Glomerular endothelial cell (primary cell): ENCODE measurements at places on chromosomes 5 and 9.

- DNase-seq, result no peak
Measured at GRCh38 chr5:100424017-100424416, 111.2 kb upstream of the FAM174A start.

DNA sequence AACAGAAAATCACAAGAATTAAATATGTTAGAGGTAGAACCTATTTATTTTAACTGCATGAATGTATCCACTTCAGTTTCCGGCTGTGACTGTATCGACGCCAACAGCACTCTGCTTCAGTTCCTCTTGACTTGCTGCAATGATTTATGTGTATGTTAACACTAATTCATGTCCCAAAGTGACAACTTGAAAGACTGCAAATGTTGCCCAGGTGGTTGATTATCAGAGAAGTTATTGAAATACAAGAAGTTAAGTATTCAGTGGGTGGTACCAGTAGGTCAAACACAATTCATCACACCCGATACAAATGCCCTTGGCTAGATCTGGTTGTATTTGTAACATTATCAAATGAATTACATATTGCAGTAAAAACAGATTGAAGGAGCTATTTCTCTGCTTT is 622.7 kb upstream of the CDH18 start:
- DNase-seq, result no peak

DNA sequence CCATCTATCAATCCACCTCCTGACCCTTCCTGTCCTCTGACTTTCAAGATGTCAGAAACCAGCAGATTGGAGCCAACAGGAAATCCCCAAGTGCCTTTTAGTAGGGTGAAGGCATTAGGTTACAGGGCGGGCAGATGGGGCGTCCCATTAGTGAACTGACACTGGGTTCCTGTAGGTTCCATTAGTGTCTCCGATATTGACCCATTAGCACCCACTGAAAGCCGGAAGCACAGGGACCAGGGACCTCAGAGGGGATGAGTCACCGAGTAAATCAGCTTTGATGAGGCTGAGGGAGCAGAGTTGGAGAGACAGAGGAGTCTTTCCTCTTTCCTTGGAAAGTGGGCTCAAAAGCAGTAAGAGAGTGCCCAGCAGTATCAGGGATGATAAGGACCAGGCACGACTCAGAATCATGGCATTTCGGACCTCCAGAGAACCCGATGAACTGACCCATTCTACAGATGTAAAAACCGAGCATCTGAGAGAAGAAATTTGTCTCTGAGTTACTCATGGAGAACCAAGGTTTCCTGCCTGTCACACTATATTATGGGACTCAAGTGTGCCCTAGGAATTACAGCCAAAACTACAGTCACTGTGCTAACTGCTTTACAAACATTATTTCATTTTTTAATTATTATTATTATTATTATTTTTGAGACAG is 47.2 kb upstream of the FABP6 start:
- no peak for DNase-seq

- no peak for DNase-seq
Measured at GRCh38 chr5:57037355-57037754, 85.4 kb upstream of the MIER3 start.

- no peak for DNase-seq
Measured at GRCh38 chr5:119063579-119064379, 7.1 kb upstream of the DMXL1 start.

GRCh38 chr5:65246741-65247140 is 235.0 kb downstream of the ADAMTS6 start:
- no peak for DNase-seq

DNA sequence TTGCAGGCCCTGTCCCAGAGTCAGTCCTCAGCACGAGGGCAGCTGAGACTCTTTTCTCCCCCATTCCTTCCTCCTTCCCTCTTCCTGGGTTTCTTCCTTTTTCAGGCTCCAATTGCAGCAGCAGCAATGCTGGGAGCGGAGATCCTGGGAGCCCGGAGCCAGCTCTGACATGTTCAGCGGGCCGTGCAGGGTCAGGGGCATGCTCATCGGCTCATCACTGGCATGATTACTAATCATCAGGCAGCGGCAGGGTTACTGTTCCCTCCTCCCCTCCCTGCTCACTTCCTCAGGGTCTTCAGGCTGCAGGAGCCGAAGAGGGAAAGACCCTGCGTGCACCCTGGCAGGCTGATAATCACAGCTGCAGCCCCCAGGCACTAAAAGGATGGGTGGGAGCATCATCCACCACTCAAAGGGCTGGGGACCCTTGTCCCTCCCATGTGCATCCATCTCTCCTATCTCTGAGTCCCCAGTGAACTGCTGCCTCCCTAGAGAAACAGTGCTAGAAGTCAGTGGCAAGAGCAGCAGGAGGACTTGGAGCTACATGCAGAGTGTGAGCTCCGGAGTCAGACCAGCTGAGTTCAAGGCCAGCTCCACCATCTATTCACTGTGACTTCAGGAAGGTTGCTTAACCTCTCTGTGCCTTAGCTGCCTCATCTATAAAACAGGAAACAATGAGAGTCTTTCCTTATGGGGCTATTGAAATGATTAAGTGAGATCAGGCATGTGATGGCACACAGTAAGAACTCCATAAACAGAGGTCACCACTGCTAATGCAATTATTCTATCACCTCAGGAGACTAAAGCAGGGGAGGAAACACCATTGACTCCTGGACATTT is 7.8 kb upstream of the KCNIP1 start:
- no peak for DNase-seq

GRCh38 chr5:81748556-81748955 is 2.3 kb downstream of the SSBP2 start:
- DNase-seq, result no peak

- DNase-seq, result no peak
Measured at GRCh38 chr5:10704949-10705621, 55.9 kb downstream of the DAP start.

DNA sequence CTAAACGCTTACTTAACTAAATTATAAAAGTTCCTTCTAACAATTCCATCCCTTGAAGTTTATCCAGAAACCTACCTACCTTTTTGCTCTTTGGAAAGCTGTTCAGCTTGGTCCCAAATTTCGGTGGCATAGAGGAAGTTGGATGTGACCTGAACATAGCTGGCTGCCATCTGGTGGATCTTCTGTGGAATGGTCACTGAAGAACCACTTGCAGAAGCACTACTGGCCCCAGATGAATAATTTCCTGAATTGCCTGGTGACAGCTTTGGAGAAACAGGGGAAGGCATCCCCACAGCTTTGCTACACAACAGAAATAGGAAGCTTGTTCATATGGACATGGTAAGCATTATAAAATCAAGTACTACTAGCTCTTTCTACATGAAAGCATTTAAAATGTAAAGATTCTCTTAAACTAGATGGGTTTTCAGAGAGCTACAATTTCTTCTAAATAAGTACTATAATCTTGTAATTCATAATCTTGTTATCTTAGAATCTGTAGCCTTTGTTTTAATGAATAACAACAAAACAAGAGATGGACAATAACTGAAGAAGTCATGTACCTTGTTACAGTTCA is 9.9 kb downstream of the LEAP2 start:
- DNase-seq, result peak; percentile 66
